Fibroblast of pulmonary artery (primary cell): ENCODE measurements at places on chromosomes 1 and 21.

GRCh38 chr1:54716299-54717047, 812 bp downstream of the TTC4 start:
- DNase-seq = peak; percentile 43

DNA sequence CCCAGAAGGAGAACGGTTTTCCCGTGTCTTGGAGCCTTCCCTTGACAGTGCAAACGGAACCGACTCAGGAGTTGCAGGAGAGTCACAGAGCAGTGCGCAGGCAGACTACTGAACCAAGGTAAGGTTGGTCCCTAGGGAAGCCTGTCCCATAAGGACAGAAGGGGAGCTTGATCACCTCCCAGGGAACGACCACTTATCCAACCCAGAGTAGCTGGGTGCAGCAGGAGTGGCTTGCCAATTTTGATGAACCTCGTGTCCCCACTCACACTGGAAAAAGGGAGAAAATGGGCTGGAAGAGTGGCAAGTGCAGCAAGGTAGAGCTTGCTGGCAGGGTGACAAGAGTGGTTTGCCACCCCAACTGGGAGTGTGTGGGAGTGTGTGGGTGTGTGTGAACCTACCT, 95.1 kb downstream of the LIPI start:
- DNase-seq = no peak

GRCh38 chr1:32622806-32623681, 27.3 kb downstream of the ZBTB8OS start:
- DNase-seq = no peak

- peak; percentile 54 for DNase-seq
Observed at GRCh38 chr1:33097137-33097611, 16.2 kb downstream of the AZIN2 start.

GRCh38 chr1:93304716-93305138, 41.0 kb upstream of the DR1 start:
- peak; percentile 85 for DNase-seq

DNA sequence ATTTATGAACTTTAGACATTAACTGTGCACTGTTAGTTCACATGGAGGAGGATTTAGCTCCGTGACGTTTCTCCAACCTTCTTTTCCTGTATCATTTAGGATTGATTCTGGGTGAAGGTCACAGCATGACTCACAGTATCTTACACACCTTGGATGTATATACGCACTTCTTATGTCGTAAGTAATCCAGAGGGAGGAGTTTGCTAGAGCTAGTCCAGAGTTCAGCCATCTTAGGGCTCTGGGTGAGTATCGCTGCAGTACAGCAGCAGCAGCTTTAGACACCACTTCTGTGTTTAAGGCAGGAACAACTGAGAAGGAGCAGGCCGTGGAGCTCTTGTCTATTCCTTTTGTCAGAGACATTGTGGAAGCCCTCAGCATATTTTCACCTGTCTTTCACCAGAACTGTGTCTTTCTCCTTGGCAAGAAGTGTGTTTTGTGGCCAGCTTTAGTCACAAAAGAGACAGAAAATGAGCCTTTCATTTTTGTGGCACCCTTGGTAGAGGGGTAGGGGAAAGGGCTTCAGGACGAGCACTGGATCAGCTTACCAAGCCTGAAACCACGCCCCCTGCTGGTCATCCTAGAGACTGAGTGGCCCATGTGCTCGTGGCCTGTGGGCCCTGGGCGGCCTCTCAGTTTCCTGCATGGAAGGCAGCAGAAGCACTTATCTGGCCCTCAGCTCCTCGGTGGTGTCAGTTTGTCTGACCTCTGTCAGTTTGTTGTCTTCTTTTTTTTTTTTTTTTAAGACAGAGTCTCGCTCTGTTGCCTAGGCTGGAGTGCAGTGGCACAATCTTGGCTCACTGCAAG, 64.0 kb downstream of the ADARB1 start:
- peak; percentile 80 for DNase-seq

GRCh38 chr1:218642033-218642948, 297.2 kb downstream of the TGFB2 start:
- peak; percentile 69 for DNase-seq

- peak; percentile 3 for DNase-seq
Observed at GRCh38 chr1:82597649-82598048, 796.9 kb downstream of the ADGRL2 start.

GRCh38 chr1:55015731-55016620, 17.2 kb downstream of the BSND start:
- DNase-seq = no peak

DNA sequence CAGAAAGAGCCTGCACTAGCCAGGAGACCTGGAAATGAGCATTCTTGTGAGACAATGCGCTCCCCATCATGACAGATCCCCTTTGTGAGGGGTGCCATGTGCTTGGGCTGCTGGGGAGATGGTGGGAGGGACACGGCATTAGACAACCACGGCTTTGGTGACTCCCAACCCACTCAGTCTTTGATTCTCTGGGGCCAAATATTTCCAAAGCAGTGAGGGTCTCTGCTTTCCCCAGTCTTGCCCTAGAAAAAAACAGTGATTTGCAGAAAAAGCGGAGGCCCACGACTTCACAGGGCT, 10.2 kb downstream of the SLC45A3 start:
- DNase-seq = no peak

GRCh38 chr1:5994713-5995621, 2.7 kb upstream of the NPHP4 start:
- no peak for DNase-seq

DNA sequence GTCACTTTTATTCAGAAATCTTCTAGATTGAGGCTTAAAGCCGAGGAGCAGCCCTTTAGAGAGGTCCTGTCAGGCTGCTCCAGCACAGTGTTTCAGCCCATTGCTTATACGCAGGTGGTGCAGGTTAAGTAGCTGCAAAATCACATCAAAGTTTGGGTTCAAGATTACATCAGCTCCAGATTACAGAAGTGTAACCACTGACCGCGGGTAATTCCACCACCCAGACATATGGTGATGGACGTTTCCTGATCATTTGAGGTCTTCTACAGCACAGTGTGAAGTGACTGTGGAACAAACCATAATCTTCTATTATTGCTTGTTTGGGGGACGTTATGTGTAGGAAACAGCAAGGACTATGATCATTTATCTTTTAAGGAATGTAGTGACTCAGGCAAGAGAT, 11.8 kb downstream of the C1orf115 start:
- no peak for DNase-seq

DNA sequence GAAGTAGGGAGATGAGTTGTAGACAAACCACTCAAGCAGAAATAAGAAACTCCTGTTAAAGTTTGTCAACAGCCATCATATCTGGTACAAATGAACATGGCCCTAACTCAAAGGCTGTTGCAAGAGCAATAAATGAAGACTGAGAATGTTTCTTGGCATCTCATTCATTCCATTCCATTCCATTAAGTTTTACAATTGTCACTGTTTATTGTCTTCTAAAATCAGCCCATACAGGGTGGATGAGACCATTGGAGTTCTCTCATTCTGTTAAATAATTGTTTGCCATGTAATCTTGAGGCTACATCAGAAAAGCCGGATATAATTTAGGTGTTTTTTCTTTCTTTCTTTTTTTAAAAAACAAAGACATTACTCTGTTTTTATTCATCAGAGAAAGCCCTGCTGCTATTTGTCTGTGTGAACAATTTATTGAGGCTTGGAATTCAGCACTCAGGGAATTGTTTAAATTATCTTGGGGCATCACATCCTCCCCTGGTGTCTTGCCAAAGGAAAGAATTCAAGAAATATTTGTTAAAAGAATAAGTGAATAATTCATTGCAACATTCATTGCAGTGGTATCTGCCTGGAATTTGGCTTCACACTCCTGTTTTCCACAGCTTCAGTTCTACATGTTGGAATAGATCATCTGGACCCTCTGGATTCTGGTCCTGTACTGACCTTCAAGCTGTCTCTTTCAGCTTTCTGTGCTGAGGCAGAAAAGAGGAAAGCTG, 604.5 kb downstream of the PLPP3 start:
- DNase-seq = peak; percentile 90

DNA sequence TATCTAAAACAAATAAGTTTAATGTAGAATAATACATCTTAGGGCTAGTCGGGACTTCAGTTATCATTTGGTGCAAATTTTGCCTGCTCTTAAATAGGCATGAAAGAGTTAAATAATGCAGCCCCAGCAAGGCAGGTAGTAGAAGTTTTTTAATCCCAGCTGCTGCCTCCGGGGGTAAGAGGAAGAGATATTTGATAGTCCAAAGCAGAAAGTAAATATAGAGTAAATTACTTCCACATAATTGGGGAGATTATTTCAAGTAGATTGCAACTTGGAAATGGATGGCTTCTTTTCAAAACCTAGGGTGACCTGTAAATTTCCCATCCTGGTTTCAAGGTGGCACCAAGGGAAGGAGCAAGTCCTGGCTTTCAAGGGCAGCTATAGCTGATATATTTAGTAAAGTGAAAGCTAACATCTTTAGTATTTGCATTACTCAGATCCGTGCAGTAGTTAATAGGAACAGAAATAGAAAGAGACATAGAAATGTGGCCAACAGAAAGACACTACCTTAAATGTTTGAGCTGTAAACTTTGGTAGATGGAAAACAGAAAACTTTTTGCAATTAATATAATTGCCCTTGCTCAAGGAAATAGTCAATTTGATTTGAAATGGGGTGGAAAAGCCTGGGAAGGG, 109.1 kb downstream of the LMO4 start:
- no peak for DNase-seq

- no peak for DNase-seq
Observed at GRCh38 chr1:226094451-226094850, 31.9 kb downstream of the H3-3A start.

DNA sequence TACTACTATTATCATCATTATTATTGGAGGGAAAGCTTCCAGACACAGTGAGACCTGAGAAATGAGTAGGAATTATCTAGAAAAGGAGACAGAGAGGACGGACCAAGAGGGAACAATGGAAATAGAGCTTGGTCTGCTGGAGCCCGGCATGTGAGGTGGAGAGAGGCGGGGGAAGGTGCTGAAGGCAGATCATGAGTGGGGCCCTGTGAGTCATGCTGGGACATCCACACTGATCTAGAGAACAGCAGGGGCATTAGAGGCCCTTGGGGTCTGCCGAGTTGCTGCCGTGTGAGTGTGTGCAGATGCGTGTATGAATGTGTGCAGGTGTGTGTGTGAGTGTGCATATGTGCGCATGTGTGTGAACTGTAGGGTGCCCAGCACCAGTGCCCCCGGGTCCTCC, 65.7 kb downstream of the TMCO4 start:
- no peak for DNase-seq

DNA sequence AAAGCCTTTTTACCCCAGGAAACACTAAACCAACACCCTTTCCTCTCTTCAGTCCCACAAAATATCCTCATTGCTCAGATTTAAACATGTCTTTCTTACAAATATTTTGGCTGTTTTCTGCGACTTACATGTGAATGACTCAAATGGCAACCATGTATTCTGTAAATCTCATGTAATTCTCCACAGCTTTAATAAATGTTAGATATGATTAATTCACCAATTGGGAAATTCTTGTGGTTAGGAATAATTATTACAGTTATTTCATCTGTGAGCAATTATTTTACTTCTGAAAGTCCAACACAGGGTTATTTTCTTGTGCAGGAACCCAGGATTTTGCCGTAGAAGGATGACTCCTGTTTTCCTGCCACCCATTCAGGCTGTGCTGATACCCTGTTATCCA, 431.5 kb downstream of the LMO4 start:
- no peak for DNase-seq

- no peak for DNase-seq
Observed at GRCh38 chr1:6509220-6509918, 17.9 kb upstream of the PLEKHG5 start.

DNA sequence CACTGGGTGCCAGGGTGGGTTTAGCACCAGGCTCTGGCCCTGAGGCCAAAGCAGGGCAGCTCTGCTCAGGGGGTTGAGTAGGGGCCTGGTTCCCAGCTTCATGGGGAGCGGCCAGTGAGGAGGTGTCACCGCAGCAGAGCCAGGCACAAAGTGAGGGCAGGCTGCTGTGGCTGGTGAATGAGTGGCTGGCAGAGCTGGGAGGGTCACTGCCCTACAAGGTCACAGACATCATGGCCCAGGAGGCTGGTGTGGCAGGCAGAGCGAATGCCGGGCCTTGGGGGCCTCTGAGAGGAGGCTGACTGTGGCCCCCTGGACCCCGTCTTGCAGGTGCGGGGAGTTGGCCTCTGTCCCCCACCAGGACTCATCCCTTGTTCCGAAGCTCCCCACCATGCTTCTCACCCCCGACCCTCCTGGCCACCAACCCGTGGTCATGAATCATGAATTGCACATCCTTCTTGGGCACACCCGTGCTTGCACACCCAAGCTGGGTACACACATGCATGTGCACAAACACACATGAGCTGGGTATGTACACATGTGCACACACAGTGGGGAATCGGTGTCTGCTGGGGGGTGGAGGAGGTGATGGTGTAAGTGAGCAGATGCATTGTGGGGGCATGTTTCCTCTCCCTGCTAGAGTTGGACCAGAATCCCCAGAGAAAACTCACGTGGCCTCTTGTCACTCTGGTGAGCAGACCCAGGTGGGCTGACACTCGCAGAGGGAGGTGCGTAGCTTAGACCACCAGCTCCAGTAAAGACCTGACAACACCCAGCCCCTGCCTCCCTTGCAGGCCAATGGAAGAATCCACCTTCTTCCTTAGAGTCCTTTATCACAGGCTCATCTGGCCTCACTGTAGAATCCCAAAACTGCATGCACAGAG, 4.8 kb upstream of the GNB1 start:
- no peak for DNase-seq

GRCh38 chr1:180278194-180278515, 48.1 kb downstream of the LHX4 start:
- DNase-seq = no peak
